ENCODE measurements at places on chromosomes 1 and 21. TPM values are rescaled to one million over a fixed set of nuclear protein-coding genes. Genes with fewer than 3 reads are reported as not detected.
A peak's percentile ranks its signal among the peaks of the same experiment; 100 is the strongest.

The CFHR3 gene
- total RNA-seq, result not detected

The BGLAP gene
- total RNA-seq, result not detected

- DNase-seq, result peak; percentile 89
Measured at GRCh38 chr1:166952002-166952746, 23.2 kb downstream of the ILDR2 start.

The EFNA1 gene
- total RNA-seq, result 24.6 TPM

DNA sequence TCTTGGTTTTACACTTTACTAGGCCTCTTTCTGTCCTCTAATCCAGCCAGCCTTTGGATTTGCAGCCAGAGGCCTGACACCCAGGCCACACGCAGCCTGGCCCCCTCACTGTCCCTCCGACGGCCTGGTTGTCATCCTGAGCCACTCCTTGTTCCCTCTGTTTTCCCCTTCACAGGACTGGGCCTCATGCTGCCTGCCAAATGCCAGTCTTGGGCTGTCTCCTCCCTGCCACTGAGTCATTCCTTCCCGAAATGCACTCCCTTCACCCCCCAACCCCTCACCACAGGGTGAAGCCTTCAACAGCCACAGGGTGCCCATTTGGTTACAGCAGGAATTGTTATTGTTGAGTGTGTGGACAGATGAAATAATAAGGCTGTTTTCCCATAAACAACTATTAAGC is 21.3 kb downstream of the ACOT11 start:
- DNase-seq, result peak; percentile 29

- no peak for DNase-seq
Measured at GRCh38 chr1:91622616-91623015, 122.0 kb downstream of the CDC7 start.

GRCh38 chr1:54371942-54372275 is 34.3 kb downstream of the SSBP3 start:
- DNase-seq, result no peak

- DNase-seq, result peak; percentile 62
Measured at GRCh38 chr1:200154069-200154767, 126.7 kb downstream of the NR5A2 start.

The TMEM201 gene
- 6.0 TPM for total RNA-seq

GRCh38 chr21:36125512-36126207 is 9.2 kb upstream of the CBR3 start:
- peak; percentile 62 for DNase-seq

The OR10J1 gene
- not detected for total RNA-seq

The SELE gene
- 0.80 TPM for total RNA-seq

DNA sequence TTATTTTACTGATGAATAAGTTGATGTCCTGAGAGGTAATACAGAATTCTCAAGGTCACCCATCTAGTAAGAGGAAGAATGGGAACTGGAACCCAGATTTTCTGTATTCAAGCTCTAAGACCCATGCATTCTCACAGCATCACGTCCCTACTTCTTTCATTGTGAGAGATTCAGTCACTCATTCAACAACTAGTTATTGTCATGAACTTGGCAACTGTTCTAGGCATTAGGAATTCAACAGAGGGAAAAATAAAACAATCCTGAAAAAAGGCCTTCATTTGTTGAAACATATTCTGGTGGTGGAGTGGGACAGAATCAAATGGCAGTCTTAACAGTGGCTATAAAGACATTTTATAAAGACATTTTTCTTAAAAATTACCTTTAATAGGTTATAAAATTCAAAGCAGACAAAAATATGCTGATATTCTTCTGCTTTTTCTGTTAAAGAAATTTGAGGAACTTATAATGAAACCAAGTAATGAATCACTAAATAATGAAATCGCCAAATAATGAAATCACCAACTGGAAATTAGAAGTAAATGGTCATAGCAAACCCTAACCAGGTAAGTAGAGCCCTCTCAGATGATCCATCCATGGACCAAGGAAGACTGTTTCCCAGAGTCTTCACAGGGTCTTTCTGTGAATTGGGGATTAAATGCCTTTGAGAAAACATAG is 136.5 kb upstream of the DPYD start:
- no peak for DNase-seq

DNA sequence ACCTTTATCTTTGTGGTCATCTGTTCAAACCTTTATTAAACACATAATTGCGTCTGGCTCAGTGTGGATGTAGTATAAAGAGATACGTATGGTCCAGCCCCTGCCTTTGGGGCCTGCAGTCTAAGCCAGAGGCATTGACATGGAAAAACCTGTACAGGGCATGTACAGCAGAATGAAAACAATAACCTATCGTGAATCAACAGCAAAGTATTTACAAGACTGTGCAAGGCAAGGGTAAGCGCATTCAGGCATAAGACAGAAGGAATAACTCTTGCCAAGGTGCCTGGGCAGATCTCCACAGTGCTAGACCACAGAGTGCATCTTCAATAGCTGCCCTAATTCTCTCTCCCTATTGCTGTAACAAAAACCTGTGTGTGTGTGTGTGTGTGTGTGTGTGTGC is 35.5 kb downstream of the KIRREL1 start:
- DNase-seq, result no peak

The ACTL8 gene
- total RNA-seq, result 0.46 TPM

Measured in Daoy (cell line).